Astrocyte (in vitro differentiated cells and primary cell): ENCODE measurements at places on chromosomes 6 and 20. TPM values are rescaled to one million over a fixed set of nuclear protein-coding genes. Genes with fewer than 3 reads are reported as not detected.

DNA sequence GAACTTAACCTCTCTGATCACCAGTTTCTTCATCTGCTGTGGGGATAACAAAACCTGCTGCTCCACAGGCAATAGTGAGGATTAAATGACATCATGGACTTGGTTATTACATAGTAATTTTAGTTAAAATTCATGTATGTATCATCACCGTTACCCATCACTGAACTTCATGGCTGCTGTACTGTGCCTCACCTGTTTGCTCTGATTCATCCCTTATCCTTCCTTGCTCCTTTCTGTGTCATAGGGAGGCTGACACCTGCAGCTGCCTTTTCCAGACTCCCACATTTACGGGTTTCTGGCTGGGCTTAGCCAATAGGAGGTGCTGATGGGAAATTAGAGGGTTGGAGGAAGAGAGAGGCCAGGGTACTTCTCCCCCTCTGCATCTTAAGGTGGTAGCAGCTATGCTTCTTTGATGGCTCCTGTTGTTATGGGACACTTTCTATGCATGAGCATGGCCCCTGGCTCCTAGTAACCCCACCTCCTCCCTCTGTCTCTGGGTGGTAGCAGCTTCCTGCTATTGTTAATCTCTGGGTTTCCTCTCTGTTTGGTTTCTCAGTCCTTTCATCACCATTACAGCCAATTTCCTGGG is 332.1 kb downstream of the DHX35 start:
- no peak for DNase-seq

GRCh38 chr20:31903627-31904386 is 33.4 kb downstream of the TTLL9 start:
- DNase-seq, result no peak

DNA sequence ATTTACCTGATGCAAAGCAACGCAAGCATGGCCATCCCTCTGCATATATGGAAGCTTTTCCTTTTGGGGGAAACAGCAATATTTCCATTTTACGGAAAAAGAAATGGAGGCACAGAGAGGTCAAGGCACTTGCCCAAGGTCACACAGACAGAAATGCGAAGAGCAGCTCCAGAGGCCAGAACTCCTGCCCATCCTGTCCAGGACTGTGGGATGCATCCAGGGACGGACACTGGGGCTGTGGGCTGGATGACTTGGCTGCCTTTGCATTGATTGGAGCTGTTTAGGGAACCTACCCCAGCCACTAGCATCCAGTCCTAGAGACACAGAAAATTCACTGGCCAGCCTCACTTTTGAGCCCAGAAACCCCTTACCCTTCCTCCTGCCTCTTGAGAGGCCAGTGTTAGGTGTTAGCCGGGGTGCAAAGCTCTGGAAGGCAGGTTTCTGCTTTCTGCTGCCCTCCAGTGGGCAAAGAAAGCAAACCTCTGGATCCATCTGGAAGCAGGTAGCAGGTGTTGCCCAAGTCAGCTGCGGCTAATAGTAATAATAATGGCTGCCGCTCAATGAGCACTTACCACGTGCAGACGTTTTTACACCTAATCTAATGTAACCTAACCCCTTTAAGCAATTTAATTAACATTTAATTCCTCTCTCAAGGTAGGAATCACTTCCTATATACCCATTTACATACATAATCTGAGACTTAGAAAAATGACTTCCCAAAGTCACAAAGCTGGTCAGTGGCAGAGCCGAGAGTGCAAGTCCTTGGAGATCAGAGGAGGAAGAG is 31.7 kb upstream of the CCN5 start:
- DNase-seq, result no peak

DNA sequence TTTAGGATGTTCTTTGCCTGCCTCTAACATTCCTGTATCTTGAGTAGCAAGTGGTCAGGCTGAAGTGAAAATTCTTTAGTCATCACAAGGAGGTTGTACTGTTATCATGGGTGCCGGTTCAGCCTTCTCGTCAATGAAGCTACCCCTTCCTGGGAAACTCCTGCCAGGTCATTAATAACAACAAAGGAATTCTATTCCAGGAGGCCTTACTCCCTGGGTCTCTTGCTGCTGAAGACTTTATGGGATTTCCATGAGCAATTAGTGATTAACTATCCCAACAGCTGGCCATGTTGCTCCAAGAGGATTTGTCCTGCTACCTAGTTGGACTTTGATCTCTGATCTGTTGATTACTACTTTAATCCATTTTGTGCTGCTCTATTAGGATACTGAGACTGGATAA is 62.7 kb upstream of the ELOVL5 start:
- peak; percentile 82 for DNase-seq

- no peak for DNase-seq
Observed at GRCh38 chr6:144315981-144316861, 31.1 kb downstream of the UTRN start.

GRCh38 chr6:1464781-1465370 is 75.5 kb downstream of the FOXF2 start:
- DNase-seq, result no peak

GRCh38 chr6:158516098-158516497 is 43.8 kb upstream of the TMEM181 start:
- DNase-seq, result no peak

Gene MYB
- 0.12 TPM in 1 of 2 replicates, not detected in the other for total RNA-seq

Gene BTN1A1
- not detected in 2 replicates for total RNA-seq

Gene KCNQ5
- 0.43 and 2.0 TPM in 2 replicates for total RNA-seq
